ENCODE measurements at places on chromosomes 3 and 15.

DNA sequence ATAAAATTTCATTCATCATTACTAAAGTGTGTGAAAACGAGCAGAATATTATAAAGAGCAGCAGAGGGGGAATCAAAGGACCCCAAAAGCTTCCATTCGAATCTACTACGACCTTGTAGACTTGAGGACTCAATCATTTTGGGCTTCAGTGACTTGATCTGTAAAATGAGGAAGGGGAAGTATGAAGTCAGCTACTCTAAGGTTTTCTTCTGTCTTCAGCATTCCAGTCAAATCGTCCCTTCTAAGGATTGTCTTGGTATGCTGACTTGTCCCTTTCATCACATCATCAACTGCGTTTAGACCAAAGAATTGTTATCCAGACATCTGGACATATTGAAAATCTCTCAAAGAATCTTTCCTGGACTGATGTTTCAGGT, 44.8 kb downstream of the PLD1 start:
- DNase-seq: no peak

- DNase-seq: peak; percentile 81
Observed at GRCh38 chr15:40046721-40047414, 7.9 kb upstream of the SRP14 start.

DNA sequence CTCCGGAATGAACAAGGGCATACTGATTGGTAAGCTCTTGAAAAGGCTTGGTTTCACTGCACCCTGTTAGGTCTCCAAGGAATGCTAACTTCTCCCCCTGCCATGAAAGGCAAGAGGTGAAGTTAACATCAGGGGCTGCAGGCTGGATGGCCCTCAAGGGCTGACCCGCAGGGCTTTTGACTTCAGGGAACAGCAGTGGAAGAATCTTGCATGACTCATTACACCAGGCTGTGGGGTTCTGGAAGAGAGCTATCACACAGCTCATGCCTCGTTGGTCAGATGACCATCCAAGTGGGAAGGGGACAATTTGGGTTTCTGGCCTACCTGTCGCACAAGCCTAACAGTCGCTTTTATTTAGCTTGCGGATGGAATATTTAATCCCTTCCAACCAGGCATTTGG, 23.6 kb upstream of the ATG7 start:
- DNase-seq: no peak

DNA sequence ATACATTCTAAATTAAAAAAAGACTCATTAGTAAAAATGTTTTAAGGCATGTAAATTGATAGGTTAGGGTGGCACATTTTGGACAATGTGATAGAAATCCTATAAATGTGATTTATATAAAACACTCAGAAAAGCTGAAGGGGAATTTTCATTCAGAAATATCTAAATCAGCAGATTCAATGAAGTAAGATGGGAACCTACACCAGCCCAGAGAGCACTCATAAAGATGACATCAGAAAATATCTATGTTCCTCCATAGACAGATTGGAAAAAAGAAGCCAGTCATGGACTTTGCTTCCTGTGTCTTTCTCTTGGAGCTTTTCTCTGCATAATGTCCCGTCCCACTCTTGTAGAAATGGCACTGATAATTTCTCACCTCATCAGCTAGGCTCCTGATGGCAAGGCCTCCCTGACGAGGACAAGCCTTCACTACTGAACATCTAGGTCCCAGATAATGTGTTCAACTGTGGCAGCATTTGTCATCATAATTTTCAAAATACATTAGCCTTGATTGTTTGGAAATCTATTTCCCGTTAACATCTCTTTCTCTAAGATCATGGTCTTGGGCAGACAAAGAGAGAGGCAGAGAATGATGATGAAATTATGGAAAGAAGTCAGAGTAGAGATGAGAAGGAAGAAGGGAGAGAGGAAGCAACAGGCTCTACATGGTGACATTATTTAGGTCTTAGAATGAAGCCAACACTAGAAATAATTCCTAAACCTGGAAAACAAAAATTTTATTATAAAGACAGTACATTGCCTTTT, 354.4 kb downstream of the NTRK3 start:
- DNase-seq: no peak

DNA sequence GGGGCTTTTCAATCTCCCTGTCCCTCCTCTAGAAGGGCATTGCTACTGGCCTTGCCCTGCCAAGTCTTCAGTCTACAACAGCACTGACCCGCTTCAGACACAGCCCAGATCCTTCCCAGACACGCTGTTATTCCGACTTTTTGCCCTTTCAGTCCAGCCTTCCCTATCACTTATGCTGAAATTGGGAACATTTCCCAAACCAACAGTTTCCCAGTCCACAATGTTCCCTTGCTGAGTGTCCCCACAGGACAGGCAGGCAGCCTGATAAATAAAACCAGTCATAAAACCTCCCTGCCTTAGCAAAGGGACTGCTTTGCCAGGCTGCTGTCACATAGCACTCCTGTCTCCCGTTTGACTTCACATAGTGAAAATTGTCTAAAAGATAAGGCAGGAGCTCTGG, 43.5 kb downstream of the GOLGA6L2 start:
- no peak for DNase-seq

GRCh38 chr15:52406601-52407000, 111.0 kb upstream of the MYO5C start:
- no peak for DNase-seq

- peak; percentile 13 for DNase-seq
Observed at GRCh38 chr3:13229273-13229949, 156.2 kb upstream of the IQSEC1 start.

GRCh38 chr3:43523454-43524053, 98.3 kb downstream of the ANO10 start:
- DNase-seq: peak; percentile 13

- no peak for DNase-seq
Observed at GRCh38 chr3:195045481-195046210, 225.3 kb downstream of the XXYLT1 start.

DNA sequence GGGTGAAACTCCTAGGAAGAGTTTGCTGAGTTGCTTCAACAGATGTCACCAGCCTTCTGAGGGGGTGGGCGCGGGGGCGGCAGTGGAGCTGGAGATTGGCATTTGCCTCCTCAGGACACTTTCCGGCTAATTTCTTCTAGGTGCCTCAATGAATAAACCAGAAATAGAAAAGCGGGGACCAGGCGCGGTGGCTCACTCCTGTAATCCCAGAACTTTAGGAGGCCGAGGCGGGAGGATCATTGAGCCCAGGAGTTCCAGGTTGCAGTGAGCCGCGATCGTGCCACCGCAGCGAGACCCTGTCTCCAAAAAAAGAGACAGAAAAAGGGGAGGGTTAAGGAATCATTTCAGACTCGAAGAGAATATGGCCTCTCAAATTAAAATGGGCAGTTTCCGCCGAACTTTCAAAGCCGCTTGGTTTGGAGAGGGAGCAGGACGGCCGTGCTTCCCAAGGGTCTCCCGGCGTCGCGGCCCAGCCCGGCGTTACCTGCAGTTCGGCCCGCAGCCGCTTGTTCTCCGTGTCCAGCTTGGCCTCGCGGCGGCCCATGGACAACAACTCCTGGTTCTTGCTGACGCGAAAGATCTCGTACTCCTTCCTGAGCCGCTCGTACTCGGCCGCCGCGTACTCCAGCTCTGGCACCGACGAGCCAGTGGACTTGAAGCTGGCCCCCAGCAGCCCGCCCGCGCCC, 587 bp downstream of the NPHP3 start:
- DNase-seq: peak; percentile 64

DNA sequence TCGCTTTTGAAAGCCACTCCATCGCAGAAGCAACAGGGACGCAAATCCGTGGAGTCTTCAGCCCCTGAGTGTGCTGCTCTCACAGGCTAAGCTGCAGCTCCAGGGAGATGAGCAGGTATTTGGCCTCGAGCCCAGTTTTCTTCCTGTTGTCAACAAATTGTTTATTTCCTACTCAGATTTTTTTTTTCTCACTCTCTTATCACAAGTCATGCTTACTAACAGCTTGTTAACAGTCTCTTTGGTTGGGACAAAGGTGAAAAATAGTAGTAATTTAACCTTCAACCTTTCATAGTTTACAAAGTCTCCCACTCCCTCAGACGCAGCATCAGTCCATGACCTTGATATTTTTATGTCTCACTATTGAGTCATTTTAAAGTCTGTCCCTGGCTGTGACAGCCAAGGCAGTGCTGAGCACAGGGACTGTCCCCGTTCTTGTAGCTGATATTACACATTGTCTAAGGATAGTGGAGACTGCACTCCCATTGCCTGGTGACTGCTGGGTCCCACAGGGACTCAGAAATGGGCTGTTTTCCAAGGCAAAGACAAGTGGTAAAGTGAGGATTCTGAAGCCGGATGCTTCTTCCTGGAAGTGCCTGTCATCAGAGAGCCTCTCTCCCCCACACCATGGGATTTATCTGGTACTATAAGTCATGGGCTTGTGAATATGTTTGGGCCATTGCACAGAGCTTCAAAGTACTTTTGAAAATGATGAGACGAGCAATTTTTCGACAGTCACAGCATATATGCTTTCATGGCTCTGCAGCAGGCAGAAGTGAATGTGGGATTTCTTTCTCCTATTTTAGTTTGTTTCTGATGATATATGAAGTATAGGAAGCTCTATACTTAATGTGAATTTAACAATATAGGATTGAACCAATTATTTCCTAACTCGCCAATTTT, 59.8 kb upstream of the UNC13C start:
- DNase-seq: no peak

GRCh38 chr15:90187257-90187868, 13.8 kb upstream of the SEMA4B start:
- no peak for DNase-seq

- DNase-seq: no peak
Observed at GRCh38 chr3:148931574-148931973, 59.8 kb upstream of the GYG1 start.

GRCh38 chr3:72724070-72724469, 124.2 kb downstream of the SHQ1 start:
- no peak for DNase-seq

GRCh38 chr3:46407970-46408369, 911 bp downstream of the CCRL2 start:
- DNase-seq: no peak

DNA sequence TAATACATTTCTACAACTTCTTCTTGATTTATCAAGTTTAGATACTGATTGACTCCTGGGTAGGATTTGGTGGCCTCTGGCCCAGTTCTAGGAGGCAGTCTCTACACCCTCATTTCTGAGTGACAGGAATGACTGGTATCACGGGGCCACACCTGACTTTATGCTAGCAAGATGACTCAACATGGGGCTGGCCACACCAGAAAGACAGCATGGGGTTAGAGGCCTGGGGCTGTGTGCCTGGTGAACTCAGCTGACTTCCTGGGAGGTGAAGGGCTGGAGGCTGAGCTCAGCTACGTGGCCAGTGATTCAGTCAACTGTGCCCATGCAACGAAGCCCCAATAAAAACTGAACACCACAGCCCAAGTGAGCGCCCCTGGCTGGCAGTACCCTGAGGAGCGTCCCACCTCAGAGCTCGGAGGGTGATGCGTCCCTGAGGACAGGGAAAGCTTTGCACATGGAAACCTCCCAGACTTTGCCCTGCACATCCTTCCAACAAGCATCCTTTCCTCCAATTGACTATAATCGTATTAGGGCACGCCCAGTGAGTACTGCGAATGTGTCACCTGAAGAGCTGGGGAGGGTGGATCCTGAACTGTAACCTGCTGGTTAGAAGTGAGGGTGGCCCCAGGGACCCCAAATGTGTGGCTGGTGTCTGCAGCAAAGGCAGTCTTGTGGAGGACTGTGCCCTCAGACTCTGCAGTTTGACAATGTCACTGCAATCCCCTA, 57.2 kb downstream of the NIPA2 start:
- peak; percentile 20 for DNase-seq

DNA sequence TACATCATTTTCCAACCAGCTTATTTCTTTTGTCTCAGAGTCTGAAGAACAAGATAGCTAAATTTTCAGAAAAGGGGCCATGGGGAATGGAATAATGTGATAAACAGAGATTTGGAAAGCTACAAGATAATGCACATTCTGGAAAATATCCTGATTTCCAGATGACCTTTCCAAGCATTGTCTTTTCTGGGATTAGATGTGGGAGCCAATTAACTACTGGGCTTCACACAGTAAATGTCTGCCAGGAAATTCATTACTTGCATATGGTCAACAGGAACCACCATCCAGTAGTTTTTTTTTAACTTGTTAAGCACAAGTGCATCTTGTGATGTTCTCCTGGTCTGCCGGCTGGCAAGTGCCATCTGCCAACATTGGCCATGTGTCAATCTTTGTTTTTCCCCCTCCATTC, 131.1 kb upstream of the BFSP2 start:
- DNase-seq: no peak

DNA sequence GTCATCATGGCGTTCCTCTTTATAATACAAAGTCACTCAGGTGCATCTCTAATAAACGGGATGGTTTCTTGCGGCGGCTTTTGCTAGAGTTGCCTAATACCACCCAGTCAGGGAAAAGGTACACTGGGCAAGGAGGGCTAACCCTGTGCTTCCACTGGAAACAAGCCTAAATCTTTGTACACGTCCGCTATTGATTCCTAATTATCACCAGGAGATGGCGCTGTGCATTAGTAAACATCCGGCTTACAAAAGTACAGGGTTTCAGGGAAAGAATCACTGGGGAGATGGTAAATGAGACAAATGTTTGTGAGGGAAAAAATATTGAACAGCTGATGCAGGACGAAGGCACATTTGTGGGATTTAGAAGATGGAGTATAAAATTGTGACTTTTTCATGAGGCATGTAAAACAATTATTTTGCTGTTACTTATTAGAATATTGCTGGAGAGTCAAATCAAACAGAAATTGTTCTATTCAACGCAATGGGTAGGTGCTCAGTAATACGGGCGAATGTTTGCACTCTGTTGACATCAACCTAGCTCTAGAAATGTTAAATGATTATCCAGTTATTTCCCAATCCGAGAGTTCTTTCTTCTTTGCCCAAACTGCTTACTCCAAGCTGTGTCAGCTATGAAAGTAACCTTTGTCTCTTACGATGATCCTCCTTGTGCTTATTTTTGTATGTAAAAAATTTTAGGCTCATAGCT, 50.6 kb downstream of the GMNC start:
- DNase-seq: peak; percentile 42

DNA sequence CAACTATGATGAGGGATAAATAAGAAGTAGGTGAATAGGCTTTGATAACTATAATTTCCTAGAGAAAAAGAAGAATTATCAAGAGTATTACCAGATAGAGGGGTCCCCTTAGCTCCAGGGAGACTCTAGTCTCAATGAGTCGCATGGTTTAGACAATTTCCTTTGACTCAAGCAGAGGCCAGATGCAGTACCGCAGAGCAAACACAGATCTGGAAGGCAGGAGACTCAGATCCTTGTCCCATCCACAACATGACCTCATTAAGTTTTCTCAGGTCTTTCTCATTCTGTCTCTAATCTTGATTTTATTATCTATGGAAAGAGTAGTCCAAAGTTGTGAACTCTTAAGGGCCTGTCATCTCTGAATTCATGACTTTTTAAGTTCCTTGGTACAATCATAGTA, 987.9 kb downstream of the NTRK3 start:
- DNase-seq: peak; percentile 28

DNA sequence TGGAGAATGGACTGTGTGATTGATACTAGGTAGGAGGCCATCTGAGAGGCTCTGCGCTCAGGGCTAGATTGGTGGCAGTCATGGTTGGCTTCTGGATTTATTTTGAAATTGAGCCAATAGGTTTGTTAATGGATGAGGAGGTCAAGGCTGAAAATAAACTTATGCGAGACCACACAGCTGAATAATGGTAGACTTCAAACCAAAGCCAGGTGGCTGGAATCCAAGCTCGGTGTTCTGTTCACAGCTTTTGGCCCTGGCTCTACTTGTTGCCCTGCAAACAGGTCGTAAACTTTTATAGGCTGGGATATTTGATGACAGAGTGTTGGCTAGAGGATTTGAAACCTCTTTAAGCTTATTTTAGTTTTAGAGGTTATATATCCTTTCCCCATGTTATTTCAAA, 160.4 kb downstream of the CHL1 start:
- no peak for DNase-seq
